Activated CD4-positive, alpha-beta T cell treated with anti-CD3 and anti-CD28 coated beads, Interleukin-2, Interleukin-4, amounts not matched to agents 100 ng/mL and 50 ng/mL, durations not matched to agents 16 hours and 8 hours (primary cell): ENCODE measurements at places on chromosomes 3 and 15.
A peak's percentile ranks its signal among the peaks of the same experiment; 100 is the strongest.

- no peak for DNase-seq
These were observed 155.4 kb downstream of the PDZRN3 start for GRCh38 chr3:73469331-73469730.

- peak; percentile 42 for DNase-seq
These were observed 563.5 kb downstream of the PDCD6IP start for GRCh38 chr3:34361921-34362320.

- DNase-seq, result no peak
These were observed 24.1 kb downstream of the CCNL1 start for GRCh38 chr3:157135671-157136396.

DNA sequence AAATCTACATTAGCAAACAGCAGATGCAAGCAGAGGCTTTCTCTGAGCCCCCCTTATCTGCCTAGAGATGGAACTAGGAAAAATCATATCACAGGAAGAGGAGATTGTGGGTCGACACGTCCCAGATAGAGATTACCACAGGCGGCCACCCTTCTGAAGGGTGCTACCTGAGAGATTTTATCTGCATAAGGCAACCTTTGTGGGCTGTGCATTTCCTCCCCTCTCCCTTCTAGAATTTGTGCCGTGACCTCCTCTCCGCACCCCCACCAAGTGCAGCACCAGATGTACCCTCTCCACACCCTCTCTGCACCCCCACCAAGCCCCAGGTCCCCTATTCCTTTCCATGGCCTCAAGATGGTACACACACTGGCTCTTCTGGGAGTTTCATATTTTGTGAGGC is 27.4 kb downstream of the METTL6 start:
- no peak for DNase-seq

GRCh38 chr3:50599716-50600118 is 11.9 kb downstream of the CISH start:
- DNase-seq, result no peak

GRCh38 chr3:102078854-102079808 is 229.8 kb downstream of the NFKBIZ start:
- no peak for DNase-seq

DNA sequence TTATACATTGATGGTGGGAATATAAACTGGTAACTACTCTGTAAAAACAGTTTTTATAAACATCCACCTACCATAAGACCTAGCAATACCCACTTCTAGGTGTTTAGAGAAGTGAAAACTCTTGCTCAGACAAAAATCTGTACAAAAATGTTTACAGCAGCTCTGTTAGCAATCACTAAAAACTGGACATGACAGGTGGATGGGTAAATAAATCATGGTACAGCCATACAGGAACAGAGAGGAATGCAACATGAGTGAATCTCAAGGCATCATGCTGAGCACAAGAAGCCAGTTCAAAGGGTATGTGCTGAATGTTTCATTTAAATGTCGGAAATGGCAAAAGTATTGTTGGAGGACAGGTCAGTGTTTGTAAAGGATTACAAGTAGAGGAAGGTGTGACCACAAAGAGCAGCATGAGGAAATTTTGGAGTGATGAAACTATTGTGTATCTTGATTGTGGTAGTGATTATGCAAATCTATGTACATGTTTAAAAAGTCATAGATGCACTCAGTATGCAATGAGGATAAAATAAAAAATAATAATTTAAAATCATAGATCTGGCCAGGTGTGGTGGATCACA is 2.8 kb upstream of the RNU5A-1 start:
- no peak for DNase-seq
